HCT116 (cell line): ENCODE measurements at places on chromosomes 7 and 10. TPM values are rescaled to one million over a fixed set of nuclear protein-coding genes. Genes with fewer than 3 reads are reported as not detected.

DNA sequence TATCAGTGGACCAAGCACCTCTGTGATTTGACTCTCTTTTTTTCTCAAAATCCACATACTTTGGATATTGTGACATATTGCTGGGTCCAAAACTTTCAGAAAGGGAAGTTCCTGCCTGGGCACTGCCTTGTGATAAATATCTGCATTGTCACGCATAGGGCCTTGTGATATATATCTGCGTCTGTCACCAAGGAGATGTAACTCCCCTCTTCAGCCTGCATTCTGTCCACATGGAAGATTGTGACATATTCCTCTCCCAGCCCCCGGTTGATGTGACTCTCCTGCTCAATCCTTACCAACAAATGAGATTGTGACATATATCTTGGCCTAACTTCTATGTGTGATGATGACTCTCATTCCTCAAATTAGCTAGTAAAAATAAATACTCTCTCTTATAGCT is 25.4 kb upstream of the ZNF107 start:
- no peak for DNase-seq
- H3K27me3 ChIP-seq: no peaks in the 10 kb centered on the region
- no peaks in the 10 kb centered on the region for H3K36me3 ChIP-seq
- H3K4me3 ChIP-seq: no peak overlapping the region

- no peak overlapping the region for H3K4me3 ChIP-seq
- H3K4me1 ChIP-seq: no peaks in the 10 kb centered on the region
- H3K27ac ChIP-seq: no peak overlapping the region
- DNase-seq: no peak
Observed at GRCh38 chr7:74332373-74333176, 43.4 kb downstream of the CLIP2 start.

DNA sequence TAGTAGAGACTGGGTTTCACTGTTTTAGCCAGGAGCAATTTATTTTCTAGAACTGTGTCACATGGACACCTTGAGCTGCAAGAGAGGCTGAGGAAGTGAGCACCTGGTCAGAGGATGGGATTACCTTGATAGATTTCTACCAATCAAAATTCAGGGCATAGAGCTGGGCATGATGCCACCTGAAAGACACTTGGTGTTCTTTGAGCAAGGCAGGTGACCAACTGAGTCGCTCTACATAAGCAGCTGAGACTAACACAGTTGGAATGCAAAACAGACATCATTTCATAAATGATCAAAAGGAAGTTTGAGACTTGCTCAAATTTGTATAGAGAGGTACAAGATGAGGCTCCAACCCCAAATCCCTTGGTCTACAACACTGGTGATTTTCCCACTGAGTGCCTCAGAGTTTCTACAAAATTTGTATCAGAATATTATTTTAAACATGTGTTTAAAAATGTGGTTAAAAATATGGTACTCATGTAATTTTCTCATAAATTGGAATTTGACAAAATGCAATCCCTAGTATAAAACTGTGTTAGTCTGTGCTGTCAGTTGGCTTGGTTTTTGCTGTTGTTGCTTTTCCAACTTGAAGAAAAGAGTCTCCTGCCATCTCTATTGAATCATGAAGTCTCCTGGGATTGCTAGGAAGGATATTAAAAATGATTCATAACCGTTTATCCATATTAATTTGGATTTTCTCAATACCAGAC is 156.4 kb upstream of the MDFIC start:
- no peaks in the 10 kb centered on the region for H3K4me1 ChIP-seq
- no peaks in the 10 kb centered on the region for H3K27me3 ChIP-seq
- no peak overlapping the region for H3K27ac ChIP-seq
- DNase-seq: no peak
- H3K4me3 ChIP-seq: no peak overlapping the region
- no peaks in the 10 kb centered on the region for H3K36me3 ChIP-seq

- H3K36me3 ChIP-seq: no peaks in the 10 kb centered on the region
- no peak for DNase-seq
- peaks cover 32% of the 10 kb centered on the region for H3K4me1 ChIP-seq
- H3K27ac ChIP-seq: no peak overlapping the region
- no peak overlapping the region for H3K4me3 ChIP-seq
- H3K27me3 ChIP-seq: peaks cover 34% of the 10 kb centered on the region
Observed at GRCh38 chr10:77164616-77165311, 472.8 kb downstream of the KCNMA1 start.

DNA sequence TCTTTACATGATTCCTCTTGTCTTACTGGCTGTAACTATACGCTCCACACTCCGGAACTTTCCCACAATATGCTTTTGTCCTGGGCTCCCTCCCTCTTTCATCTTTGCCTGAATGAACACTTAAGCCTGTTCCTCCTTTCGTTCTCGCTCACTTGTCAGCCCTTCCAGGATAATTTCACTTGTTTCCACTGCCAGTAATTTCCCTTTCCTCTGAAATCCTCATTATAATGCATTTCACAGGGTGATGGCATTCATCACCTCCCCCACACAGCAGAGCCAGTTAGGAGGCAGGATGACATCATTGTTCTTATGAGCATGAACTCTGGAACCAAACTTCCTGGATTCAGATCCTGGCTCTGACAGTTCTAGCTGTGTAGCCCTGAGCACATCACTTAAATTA is 372.6 kb downstream of the GPR158 start:
- H3K27me3 ChIP-seq: no peaks in the 10 kb centered on the region
- no peaks in the 10 kb centered on the region for H3K4me1 ChIP-seq
- no peak overlapping the region for H3K27ac ChIP-seq
- DNase-seq: no peak
- H3K4me3 ChIP-seq: no peak overlapping the region

Gene OR6B1
- total RNA-seq: not detected

DNA sequence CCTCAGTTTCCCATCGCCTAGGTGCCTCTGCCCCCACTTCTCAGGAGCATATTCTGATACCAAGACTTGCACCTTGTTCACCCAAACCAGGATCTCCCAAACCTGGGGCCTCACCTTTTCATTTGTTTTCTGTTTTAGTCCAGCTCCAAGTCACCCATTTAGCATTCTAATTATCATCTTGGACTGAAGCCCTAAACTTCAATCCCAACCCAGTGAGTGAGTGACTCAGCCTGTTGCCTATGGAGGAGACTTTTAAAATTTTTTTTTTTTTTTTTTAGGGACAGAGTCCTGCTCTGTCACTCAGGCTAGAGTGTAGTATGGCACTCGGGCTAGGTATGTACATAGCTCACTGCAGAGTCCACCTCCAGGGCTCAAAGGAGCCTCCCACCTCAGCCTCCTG is 378.9 kb upstream of the AUTS2 start:
- no peak for DNase-seq
- H3K27me3 ChIP-seq: no peaks in the 10 kb centered on the region
- no peaks in the 10 kb centered on the region for H3K36me3 ChIP-seq
- no peak overlapping the region for H3K4me3 ChIP-seq
- no peaks in the 10 kb centered on the region for H3K4me1 ChIP-seq

GRCh38 chr10:131041441-131041840 is 270.1 kb downstream of the TCERG1L start:
- no peaks in the 10 kb centered on the region for H3K4me1 ChIP-seq
- no peak overlapping the region for H3K27ac ChIP-seq
- no peak for DNase-seq
- H3K27me3 ChIP-seq: no peaks in the 10 kb centered on the region

- no peak for DNase-seq
- H3K27me3 ChIP-seq: no peaks in the 10 kb centered on the region
- H3K4me3 ChIP-seq: no peak overlapping the region
- H3K4me1 ChIP-seq: no peaks in the 10 kb centered on the region
- H3K36me3 ChIP-seq: no peaks in the 10 kb centered on the region
- H3K27ac ChIP-seq: no peak overlapping the region
Observed at GRCh38 chr7:42494199-42494710, 257.2 kb upstream of the GLI3 start.
